Cerebellar nuclear complex (tissue), 1 donor: ENCODE measurements at places on chromosomes 5 and 9.

DNA sequence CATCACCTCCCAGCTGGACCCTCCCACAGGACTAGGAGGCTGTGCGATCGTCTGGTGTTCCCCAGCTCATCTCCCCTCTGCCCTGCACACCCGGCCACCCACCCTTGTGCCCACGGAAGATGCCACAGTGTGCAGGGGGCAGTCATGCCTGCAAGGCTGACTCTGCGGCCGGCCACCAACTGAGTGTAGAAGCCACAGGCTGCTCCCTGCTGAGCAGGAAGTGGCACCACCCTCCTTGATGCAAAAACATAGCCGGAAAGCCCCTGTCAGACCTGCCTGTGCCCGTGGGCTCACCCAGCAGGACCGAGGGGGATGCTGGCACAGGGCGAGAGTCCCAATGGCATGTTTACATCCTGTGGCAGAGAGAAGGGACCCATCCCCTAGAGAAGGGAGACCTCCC is 40.3 kb upstream of the SLC12A7 start:
- no peak for DNase-seq

DNA sequence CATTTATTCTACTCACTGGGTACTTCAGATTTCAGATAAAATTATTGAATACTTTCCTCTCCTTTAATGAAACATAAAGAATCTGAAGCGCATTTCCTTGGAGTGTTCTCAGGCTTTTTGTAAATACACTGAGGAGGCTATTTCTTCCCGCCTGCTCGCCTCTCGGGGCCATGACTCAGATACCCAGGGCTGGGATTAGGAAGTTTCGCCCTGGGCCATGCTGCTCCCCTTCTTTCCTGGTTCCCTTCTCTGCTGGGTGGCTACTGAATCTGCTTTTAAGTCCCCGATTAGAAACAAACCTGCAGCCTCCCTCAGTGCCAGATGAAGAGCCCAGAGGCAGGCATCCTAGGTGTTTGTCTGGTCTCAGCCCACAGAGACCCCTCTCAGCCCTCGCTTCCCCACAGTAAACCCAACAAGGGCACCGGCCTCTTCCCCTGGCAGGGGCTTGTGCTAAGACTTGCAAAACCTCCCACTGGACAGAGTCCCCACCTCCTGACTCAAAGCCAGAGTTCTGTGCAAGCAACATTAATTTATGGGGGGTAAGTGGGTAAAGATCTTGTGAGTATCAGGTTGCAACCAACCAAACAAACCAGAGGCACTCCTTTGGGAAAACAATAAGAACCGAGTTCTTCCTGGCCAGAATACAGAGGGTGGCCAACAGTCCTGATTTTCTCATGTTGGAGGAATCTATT is 30.7 kb upstream of the IRX1 start:
- no peak for DNase-seq

GRCh38 chr5:50843091-50843490 is 176.7 kb downstream of the PARP8 start:
- DNase-seq: no peak

GRCh38 chr5:98909363-98909762 is 19.4 kb downstream of the CHD1 start:
- DNase-seq: no peak

GRCh38 chr5:68368311-68369022 is 152.9 kb downstream of the PIK3R1 start:
- no peak for DNase-seq

DNA sequence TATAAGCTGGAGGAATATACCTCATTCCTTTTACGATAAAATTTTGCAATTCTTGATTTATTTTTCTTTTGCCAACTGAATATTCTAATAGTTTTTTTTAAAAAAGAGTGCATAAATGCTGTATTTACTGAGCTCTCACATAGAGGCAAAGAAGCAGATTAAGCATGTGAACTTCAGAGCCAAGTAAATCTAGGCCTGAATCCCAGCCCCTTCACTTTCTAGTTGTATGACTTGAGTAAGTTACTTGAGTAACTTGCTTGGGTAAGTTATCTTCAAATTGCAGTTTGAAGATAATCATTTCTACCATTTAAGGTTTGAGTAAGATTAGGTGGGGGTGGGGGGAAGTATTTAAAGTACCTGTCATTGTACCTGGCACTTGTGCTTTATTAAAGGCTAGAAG is 21.8 kb downstream of the LURAP1L start:
- no peak for DNase-seq

- DNase-seq: no peak
Observed at GRCh38 chr5:122736086-122736845, 38.6 kb upstream of the SNX2 start.

DNA sequence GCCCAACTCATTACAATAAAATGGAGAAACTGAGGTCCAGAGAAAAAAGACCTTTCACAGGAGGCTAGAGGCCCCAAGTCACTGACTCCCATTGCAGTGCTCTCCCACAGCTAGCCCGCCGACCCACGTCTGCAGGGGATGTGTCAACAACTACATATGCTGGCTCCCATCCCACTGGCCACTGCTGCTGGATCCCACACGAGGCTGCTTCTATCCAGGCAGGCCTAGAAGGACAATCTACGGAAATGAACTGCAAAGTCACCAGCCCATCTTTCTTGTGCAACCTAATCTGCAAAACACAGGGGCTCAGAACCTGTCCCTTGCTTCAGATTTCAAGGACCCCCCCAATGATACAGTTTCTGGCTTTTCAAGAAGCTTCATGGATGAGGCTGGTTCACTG is 24.0 kb downstream of the RAPGEF1 start:
- no peak for DNase-seq

- no peak for DNase-seq
Observed at GRCh38 chr5:140115186-140115500, 1.2 kb downstream of the PURA start.
